Stimulated activated CD8-positive, alpha-beta memory T cell treated with anti-CD3 and anti-CD28 coated beads, Interleukin-15, amount 100 ng/mL, for 24 hours (primary cell): ENCODE measurements at places on chromosomes 5 and 9.

DNA sequence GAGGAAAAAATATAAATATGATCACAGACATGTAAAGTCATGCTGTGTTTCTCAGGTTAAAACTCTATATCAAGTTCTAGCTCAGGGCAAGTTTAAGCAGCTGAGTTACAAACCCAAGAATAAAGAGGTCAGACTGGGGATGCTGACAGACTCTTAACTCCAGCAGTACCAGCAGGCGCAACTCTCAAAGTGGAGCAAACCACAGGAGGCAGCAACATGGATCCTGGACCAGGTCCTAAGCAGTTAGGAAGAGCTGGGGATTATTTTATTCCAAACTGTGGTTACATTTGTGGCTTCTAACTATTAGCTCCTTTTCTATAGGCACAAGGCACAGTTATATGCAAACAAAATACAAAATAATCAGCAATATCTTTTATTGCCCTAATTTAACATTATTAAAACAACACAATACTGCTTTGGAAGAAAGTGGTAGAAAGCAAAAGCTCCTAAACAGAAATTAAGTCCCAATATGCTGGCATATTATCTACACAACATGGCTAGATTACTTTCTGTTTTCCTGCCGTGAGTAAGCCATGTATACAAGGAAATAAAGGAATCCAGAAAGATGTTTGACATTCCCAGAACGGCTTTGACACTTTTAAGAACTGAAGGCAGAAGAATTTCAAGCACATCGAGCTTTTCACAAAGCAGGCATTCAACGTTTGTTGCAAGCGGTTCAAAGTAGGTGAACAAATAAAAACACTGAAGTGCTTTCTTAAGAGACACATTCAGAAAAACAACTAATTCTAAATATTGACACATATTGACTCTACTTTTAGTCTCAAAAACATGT lies 378.8 kb upstream of the ZNF608 start:
- DNase-seq, result no peak

- DNase-seq, result no peak
These were observed 258.3 kb downstream of the CWC27 start for GRCh38 chr5:65026816-65027548.

DNA sequence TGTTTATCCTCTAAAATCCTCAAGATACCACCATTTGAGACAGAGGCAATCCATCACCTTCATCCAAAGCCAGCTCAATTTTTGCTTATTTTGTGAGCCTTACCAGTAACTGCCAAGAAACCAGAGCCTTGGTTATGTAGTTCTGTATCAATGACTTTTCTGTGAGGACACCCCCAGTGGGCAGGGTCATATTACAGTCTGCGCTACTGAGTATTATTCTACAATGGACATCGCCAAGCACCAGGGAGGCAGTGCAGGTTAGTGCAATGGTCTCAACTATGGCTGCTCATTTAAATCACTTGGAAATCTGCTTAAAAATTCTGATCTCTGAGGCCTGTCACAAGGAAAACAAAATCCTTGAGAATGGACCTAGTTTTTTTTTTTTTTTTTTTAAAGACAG lies 90.5 kb upstream of the NIPAL4 start:
- DNase-seq, result no peak

DNA sequence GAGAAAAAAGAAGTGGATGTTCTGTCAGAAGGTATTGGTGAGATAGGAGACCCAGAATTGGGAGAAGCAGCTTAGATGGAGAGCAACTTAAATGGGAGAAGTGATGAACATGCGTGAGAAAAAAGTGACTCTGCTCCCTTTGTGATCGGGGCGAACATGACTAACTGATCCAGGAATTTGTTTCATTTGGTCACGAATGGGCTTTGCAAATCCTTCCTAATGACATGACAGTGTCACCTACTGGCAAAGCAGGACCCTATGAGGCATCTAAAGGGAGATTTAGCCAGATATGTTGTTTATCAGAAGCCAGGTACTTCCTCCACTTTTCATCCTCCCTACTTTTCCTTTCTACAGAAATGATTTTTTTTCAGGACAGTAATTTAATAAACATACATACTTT lies 787.4 kb upstream of the RGMB start:
- DNase-seq, result no peak

DNA sequence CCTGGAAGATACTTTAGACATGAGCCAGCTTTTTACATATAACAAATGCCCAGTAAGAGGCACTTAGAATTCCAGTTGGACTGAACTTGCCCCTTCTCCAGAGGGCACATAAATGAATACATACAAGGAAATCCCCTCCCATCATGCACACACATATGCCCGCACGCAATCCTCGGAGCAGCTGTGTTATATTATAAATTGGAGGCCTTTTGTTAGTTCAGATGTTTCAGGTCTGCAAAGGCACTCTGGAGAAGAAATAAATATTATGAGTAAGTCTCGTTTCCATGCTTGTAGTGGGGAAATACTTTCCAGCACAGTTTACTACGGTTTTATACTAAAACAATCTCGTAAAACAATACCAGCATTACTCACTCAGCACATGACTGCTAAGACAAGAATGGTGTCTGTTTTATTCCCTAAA lies 17.6 kb upstream of the MUSK start:
- DNase-seq, result no peak

GRCh38 chr9:123645126-123645525 lies 284.8 kb downstream of the DENND1A start:
- DNase-seq, result no peak

DNA sequence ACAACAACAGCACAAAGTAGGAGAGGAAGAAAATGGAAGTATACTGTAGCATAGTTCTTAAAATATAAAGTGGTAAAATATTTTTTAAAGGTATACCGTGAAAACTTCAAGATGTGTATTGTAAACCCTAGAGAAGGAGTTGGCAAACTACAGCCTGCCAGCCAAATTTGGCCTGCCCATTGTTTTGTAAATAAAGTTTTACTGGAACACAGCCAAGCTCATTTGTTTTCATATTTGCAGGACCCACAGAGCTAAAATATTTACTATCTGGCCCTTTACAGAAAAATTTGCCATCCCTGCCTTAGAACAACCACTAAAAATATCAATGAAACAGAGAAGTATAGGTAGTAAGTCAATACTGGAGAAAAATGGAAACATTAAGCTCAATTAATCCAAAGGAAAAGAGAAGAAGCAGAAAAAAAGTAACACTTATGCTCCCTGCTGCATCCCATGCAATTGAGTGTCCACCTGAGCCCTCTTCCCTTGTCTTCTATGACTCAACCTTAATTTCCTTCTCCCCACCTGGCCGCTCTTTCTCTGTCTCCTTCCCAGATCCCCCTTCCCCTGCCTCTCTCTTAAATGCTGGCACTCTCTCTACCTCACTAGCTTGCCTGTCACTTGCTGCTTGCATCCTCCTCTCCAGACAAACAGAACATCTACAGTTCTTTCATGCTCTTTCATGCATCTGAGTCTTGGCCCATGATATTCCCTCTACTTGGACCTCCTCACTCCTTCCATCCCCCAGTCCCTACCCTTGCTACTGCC lies 50.6 kb upstream of the FER start:
- no peak for DNase-seq
